NCI-H2029 (cell line): ENCODE measurements at places on chromosomes 3 and 15.

- no peak for DNase-seq
Observed at GRCh38 chr3:32820971-32821685, 3.3 kb downstream of the TRIM71 start.

DNA sequence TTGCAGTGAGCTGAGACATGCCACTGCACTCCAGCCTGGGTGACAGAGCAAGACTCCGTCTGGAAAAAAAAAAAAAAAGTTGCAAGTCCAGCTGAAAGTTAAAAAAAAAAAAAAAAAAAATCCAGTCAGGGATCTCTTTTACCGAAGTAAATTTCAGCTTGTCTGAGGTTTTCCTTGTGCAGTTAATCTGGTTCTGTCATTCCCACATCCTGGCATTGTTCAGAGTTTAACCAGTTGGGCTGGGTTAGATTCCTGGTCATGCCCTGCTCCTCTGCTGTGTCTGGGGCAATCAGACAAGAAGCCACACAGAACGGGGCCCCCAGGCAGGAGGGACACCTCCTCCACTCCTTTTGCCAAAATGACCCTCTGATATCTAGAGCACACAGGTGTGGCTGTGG, 84.1 kb upstream of the KLHL25 start:
- no peak for DNase-seq

DNA sequence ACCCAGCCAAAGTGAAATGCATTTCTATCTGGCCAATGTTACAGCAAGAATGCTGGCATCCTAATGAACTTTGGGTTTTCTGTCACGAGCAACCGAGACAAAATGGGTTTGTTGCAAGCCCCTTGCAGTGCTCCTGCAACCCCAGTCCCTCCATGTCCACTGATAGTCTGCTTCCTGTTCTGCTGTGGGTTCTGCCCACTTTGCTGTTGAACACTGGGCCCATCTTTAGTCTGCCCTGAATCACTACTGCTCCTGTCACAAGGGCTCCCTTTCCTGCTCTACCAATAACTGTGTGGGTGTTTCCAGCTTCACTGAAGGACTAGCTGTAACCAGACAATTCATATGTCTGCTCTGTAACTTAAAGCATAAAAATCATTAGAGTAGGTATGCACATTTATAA, 12.7 kb upstream of the OXSR1 start:
- no peak for DNase-seq

GRCh38 chr15:49962044-49962602, 156.9 kb downstream of the ATP8B4 start:
- DNase-seq = no peak

DNA sequence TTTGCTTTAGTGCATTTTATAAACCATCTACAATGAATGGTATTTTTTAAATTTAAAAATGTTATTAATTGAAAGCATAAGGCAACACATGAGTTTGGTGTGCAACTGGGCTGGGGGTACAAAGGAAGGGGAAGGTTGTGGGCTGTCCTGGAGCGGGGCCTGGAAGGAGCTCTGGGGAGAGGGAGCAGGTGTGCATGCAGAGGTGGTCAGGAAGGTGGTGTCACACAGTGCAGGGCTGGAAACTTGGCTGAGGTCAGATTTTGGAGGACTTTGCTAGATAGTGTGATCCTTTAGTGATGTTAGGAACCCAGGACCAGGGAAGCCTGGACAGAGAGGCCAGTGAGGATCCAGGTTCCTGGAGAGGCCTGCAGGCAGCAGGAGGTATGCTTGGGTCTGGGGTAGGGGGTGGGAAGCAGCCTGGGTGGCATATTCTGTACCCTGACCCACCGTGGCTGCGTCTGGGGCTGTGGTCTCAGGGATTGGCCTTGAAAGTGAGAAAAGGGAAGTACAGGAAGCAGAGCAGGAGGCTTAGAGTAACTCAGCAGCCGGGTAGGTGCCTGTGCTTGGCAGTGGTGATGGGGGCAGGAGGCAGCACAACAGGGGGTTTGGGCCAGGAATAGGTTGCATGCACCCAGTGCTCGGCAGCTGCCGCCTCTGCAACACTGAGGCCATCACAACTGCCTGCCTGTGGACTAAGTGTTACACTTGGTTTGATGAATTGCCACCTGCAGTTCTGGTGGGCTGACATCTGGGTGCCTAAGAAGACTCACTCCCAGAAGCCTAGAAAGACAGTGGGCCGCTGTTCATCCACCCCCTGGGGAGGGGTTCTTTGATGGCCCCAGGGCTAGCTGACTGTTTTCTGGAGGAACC, 33.0 kb downstream of the KY start:
- no peak for DNase-seq

- no peak for DNase-seq
Observed at GRCh38 chr15:49908236-49908932, 210.6 kb downstream of the ATP8B4 start.

- DNase-seq = no peak
Observed at GRCh38 chr3:136817448-136817847, 1.5 kb upstream of the SLC35G2 start.
